ENCODE measurements at places on chromosomes 13 and 19.

- DNase-seq = no peak
Measured at GRCh38 chr19:1883784-1884183, 1.5 kb downstream of the ABHD17A start.

GRCh38 chr13:35720290-35720689 is 243.8 kb upstream of the MAB21L1 start:
- DNase-seq = no peak

- no peak for DNase-seq
Measured at GRCh38 chr13:26522571-26522970, 34.9 kb upstream of the WASF3 start.

DNA sequence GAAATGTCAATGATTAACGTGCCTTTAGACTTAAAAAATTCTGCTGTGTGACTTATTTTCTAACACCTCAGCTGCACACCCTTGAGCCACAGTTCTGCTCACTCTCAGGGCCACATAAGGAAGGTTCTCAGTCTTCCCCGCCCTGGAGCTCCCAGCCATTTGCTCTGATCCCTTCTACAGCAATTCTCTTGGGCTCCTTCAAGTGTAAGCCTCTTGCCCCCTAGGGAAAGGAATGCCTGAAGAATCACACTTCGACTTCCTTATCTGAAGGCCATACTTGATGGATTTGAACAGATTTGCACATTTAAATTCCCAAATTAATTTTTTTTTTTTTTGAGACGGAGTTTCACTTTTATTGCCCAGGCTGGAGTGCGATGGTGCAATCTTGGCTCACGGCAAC is 44.2 kb downstream of the RASA3 start:
- DNase-seq = no peak

DNA sequence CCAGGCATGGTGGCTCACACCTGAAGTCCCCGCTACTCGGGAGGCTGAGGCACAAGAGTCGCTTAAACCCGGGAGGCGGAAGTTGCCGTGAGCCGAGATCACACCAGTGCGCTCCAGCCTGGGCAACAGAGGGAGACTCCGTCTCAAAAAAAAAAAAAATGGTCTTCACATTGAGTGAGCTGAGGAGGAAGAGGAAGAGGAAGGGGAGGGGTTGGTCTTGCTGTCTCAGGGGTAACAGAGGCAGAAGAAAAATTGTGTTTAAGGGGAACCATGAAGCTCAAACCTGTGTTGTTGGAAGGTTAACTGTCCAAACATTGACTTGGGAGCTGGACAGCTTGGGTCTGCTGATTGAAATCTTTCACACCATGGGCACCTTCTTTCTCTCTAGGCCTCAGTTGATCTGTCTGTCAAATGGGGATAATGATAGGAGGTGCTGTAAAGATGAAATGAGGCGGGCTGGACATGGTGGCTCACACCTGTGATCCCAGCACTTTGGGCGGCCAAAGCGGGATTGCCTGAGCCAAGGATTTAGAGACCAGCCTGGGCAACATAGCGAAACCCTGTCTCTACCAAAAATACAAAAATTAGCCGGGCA is 9.8 kb upstream of the SLC44A2 start:
- no peak for DNase-seq

- no peak for DNase-seq
Measured at GRCh38 chr13:51385114-51385513, 45.6 kb downstream of the SERPINE3 start.

- no peak for DNase-seq
Measured at GRCh38 chr13:98223741-98224140, 46.7 kb upstream of the RNF113B start.

- peak; percentile 100 for DNase-seq
Measured at GRCh38 chr13:41995946-41996345, 35.0 kb upstream of the VWA8 start.

DNA sequence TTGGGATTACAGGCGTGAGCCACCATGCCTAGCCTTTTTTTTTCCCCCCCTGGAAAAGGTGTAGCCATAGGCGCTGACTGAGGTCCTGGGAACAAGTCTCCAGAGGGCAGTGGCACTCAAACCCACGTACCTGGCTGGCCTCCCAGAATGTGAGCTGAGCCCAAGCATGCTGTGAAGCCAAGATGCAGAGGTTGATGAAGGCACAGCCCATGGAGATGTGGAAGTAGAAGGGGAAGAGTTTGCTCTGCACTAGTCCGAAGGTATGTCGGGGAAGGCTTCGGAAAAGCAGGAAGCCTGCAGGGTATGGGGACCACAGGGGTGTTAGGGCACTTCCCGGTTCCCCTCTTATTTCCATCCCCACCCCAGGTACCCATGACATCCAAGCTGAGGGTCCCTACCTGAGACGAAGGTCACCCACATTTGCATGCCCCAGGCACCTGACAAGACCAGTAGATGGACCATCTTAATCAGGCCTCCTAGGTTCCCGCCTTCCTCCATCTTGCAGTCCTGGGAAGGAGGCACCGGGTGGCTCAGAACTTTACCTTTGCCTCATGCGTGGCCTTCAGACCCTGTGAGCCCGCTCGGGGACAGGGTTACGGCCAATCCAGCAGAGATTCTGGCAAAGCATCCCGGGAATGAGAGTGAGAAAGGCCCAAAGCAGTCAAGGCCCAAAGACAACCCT is 805 bp downstream of the TMEM205 start:
- DNase-seq = peak; percentile 4

GRCh38 chr13:111407381-111408131 is 87.1 kb downstream of the TEX29 start:
- DNase-seq = no peak

- peak; percentile 90 for DNase-seq
Measured at GRCh38 chr19:49473868-49474541, at the start of gene FLT3LG. TSS of gene FLT3LG (plus strand) at chr19:49474215. CDS start at chr19:49474640, 425 bp downstream.

DNA sequence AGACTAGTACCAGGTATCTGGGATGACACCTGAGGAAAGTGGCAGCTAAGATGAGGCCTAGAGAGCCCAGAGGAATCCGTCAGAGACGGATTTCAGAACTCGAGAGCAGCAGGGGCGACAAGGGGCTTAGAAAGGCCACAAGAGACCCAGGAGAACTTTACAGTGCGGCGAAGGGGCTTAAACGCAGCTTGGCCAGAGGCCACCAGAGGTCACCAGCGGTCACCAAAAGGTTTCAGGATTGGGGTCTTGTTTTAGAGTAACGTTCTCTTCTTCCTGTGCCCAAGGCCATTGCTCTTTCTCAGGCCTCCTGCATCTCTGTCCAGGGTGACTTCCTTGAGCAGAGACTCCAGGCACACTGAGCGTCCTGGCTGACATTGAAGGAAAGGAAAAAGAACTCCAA is 2.2 kb downstream of the ZSCAN22 start:
- peak; percentile 52 for DNase-seq

- DNase-seq = no peak
Measured at GRCh38 chr13:32117001-32117400, 85.4 kb downstream of the FRY start.

- DNase-seq = peak; percentile 76
Measured at GRCh38 chr19:7917267-7918061, 2.7 kb upstream of the SNAPC2 start.

- no peak for DNase-seq
Measured at GRCh38 chr13:27991881-27992280, 3.4 kb upstream of the URAD start.

GRCh38 chr13:99916366-99917103 is 55.0 kb downstream of the ZIC5 start:
- peak; percentile 73 for DNase-seq

DNA sequence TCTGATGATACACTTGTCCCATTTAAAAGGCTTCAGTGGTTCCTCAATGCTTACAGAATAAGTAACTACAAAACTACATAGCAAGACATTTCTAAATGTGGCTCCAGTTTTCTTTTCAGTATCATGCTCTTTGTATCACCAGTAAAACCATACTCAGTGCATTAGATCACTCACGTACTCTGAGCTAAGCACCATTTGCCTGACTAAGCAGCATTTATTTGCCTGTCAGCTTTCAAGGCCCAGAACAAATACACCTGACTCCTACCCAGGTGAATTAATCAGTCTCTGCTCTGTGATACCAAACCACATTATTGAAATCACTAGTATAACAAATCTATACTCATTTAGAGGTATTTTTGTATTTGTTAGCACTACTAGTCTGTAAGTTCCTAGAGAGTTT is 47.4 kb upstream of the PCDH20 start:
- DNase-seq = no peak

Data from hematopoietic multipotent progenitor cell treated with erythropoietin and hydrocortisone succinate and interleukin-3 and kit ligand, for 8 days (in vitro differentiated cells).